Cardiac ventricle fibroblast (primary cell): ENCODE measurements at places on chromosomes 6 and 20. TPM values are rescaled to one million over a fixed set of nuclear protein-coding genes. Genes with fewer than 3 reads are reported as not detected.

Gene ISM1
- total RNA-seq: not detected in 2 replicates

Gene KCNG1
- total RNA-seq: 2.8 and 5.1 TPM in 2 replicates

Gene FKBP1A
- 148 and 164 TPM in 2 replicates for total RNA-seq

Gene SSTR4
- total RNA-seq: not detected in 2 replicates

Gene ERVFRD-1
- not detected in 2 replicates for total RNA-seq

Gene BMP6
- 4.9 and 8.8 TPM in 2 replicates for total RNA-seq

Gene SIM1
- not detected in 2 replicates for total RNA-seq
